ENCODE measurements at places on chromosomes 1 and 21. TPM values are rescaled to one million over a fixed set of nuclear protein-coding genes. Genes with fewer than 3 reads are reported as not detected.
A peak's percentile ranks its signal among the peaks of the same experiment; 100 is the strongest.

Gene LRRC7
- total RNA-seq, result 2.8 TPM

GRCh38 chr1:4083231-4084047 lies 183.4 kb upstream of the C1orf174 start:
- DNase-seq, result no peak

- no peak for DNase-seq
Measured at GRCh38 chr1:100924991-100925390, 29.1 kb downstream of the SLC30A7 start.

DNA sequence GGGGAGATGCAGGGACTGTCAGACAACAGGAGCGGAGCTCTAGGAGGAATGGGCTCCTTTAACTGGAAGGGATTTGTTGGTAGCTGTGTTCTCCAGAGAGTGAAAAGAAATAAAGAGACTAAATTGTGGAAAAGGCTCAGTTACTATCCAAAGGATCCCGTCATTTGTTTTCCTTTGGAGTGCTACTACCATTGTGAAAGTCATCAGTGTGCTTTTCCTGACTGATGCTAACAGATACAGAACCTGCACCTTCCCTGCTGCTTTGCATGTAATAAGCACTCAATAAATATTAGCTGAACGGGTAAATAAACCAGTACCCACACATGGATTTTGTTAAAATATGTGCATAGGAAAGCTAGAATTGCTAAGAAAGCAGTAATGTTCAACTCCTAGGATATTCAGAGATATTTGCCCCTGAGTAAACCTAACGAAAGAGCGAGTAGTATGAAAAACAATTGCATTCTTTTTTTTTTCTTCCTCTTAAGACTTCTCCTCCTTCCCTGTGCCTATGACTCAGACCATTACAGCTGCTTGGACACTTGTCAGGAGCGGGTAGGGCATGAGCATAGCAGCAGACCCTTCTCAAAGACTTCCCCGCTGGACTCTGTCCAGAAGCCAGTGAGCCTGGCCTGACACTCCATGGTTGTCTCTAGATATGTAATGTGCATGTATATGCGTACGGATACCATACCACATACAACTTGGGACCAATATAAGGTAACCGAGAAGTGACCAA lies 41.7 kb downstream of the PTGFRN start:
- no peak for DNase-seq

DNA sequence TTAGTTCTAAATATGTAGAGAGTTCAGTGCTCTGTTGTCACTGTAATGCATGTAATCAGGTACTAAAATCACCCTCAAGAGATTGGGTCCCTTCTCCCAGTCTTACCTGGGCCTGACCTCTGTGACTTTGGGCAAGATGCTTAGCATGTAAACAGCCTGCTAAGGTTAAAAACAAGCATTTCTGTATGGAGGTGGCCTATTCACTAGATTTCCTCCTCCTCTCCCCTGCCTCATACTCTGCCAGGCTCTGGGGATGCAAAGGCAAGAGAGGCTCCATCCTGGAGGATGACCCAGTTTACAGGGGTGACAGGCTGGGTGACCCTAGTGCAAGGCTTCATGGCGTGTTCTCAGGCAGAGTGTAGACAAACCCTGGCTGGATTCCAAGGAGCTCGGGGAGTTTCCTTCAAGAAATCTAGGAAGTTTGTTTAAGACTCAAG lies 28.8 kb downstream of the VANGL2 start:
- no peak for DNase-seq

DNA sequence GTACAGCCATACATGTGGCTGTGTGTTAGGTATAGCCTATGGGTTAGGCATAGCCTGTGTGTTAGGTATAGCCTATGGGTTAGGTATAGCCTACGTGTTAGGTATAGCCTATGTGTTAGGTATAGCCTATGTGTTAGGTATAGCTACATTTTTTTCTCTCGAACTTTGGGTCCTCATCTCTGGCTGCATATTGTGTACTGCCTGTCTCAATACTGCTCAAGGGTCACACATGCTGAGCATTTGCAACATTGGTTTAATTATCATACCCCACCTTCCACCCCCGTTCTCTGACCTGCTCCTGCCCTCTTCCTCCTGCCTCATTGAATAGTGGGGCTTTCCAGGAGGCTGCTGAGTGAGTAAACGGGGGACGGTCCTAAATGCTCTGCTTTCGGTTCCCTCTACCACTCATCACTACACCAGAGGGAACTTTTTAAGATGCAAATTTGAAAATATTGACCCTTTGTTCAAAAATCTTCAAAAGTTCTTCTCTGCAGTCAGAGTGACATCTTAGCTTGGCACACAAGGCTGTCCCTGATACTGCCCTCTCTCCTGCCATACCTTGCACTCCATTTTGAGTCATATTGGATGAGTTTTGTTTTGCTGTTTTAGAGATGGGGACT lies 17.8 kb downstream of the OR2B11 start:
- DNase-seq, result no peak

DNA sequence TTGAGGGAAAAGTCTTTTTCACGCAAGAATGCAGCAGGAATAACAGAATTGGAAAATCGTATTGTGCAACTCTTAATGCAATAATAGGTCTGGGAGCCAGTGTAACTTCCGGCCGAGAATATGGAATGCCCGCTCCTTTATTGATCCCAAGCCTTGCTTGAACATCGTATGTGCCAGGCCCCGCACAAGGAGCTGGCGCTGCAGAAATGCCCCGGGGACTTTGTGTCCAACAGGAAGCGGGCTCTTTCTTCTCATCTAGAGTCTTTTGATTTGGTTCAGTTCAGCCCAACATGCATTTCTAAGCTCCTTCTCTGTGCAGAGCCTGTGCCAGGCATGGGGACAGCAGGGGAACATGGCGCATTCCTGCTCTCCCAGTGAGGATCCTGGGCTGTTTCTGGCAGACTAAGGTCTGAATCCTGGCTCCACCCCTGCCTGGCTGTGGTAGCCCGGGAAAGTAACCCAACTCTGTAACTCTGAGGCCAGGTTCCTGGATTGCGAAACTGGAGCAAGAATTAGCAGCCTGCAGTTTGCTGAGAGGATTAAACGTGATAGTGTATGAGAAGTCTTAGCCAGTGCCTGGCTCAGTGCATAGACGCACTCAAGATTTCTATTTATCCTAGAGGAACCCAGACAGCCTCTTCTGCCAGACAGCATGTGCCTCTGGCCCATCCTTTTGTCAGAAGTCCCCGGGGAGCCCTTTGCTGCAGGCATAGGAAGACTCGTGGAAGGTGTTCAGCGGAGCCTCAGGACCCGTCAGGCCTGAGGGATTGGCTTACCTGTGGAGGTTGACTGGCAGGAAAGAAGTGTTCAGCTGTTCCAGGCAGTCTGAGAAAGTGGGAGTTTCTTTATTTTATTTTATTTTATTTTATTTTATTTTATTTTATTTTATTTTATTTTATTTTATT lies 987 bp upstream of the CDCP2 start:
- DNase-seq, result peak; percentile 74

DNA sequence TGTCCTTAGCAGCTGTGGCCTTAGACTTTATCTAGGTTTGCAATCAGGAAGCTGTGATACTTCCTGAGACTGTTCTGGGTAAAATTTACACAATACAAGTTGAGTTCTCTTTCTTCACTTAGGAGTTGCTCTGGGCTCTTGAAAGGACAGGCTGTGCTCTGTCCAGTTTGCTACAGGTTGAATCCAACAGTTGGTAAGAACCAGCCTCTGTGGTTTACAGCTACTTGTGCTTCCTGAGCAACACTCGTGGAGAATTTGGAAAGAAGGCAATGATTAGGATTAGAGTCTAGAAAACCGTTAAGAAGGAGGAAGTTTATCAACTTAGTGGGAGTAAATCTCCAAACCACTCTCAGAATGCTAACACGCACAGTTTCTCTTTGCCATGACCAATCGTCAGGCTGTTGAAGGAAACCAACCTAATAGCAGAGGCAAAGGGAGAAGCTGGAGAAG lies 26.8 kb downstream of the GFI1 start:
- no peak for DNase-seq

DNA sequence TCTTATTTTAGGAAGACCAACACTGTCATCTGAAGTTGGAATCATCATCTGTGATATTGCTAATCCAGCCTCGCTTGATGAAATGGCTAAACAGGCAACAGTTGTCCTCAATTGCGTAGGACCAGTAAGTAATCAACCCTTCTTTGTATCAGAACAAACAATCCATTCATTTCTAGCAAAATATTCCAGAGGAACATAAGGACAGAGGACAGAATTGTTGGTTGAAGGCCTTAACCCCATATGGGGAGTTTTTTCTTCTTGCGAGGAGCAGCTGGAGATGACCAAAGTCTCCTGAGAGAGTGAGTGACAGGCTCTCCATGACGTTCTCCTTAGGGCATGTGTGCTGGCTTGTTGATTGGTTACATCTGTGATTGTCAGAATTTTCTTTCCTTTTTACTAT lies 2.7 kb downstream of the SCCPDH start:
- DNase-seq, result no peak

GRCh38 chr1:207919523-207920170 lies 8.7 kb upstream of the CD34 start:
- no peak for DNase-seq

All from prostate gland (tissue), 2 donors.